Kidney epithelial cell (primary cell): ENCODE measurements at places on chromosomes 3 and 15.
A peak's percentile ranks its signal among the peaks of the same experiment; 100 is the strongest.

GRCh38 chr3:64939747-64940450, 252.1 kb upstream of the ADAMTS9 start:
- DNase-seq, result no peak

DNA sequence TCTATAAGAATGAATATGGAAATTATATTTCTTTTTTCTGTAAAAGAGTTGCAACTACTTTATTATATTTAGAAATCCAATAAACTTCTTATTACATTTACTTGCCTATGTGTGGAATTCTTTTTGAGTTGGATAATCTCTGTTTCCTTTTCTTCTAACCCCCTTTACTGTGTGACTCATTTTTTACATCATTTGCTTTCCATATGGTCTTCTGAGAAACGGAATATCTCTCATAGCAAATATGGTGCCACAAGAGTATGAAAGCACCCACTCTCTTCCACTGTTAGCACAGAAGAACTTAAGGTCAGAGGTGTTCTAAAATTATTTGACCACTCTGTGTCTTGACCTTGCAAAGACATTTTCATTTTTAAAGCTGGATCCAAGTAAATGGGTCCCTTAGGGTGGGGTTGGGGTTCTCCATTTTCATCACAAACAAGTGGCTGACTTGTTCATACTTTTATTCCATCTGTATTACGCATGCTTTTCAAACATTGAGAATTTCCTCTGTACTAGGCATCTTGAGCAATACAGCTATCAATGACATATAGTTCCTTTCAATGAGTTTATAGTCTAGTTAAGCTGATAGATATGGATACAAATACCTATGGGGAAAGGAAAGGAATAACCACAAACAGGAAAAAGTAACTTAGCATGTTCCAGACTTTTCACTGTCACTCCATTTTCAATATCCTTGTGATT, 281.1 kb upstream of the TPRG1 start:
- DNase-seq, result no peak

GRCh38 chr3:122947196-122947595, 80.4 kb downstream of the SEMA5B start:
- no peak for DNase-seq

DNA sequence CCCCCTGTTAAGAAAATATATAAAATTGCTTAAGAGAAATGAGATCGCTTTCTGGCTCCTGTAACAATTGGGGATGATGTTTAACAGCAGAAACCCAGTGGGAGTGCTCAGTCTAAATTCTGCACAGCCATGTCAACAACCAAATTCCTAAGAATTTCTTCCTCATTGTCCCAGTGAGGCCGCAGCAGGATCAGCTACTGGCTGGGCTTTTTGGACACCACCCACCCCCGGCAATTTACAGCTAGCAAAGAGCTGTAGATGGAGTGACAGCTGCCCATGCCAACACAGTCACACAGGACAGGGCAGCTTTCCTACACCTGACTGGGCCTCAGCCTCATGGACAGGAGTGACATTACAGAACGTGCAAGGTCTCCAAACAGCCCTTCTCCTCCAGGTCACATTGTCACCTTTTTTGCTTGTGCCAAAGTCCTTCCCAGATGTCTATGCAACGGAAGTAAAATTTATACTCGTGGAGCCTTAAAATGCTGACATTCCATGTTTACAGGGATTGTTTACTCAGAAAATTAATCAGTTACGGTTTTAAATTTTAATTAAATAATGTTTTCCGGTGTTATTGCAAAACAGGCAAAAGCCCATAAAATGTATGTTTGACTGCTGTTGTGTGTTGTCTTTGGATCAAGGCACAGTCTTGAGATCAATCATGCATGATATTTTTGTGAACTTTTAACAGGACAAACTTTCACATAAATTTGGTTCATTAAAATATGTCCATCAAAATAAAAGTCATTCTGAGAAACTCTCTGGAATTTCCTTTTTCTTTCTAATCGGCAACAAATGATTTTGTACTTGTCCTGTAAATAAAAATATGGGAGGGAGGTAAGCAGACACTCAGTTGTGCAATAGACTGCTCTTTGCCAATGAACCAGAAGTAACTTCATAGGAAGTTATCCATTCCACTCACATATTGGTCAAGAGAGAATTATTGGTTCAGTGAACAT, 943.2 kb downstream of the MCTP2 start:
- DNase-seq, result peak; percentile 18

DNA sequence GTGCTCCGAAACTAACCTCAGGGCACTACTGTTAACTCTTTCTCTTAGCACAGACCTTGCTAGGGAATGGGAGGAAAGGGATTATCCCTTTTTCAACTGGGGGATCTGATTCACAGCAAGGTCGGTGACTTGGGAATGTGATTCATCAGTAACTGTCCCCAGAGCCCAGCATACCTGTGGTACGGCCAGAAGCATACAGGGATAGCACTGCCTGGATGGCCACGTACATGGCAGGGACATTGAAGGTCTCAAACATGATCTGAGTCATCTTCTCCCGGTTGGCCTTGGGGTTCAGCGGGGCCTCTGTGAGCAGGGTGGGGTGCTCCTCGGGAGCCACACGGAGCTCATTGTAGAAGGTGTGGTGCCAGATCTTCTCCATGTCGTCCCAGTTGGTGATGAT, 2.3 kb downstream of the ACTC1 start:
- no peak for DNase-seq

- no peak for DNase-seq
These were observed 3.0 kb downstream of the ISL2 start for GRCh38 chr15:76339305-76340197.
